Stromal cell of bone marrow (primary cell): ENCODE measurements at places on chromosomes 2 and 18.

- DNase-seq: no peak
Measured at GRCh38 chr18:59564561-59564960, 132.7 kb downstream of the CCBE1 start.

GRCh38 chr18:74529378-74529777, 4.9 kb upstream of the CNDP1 start:
- DNase-seq: no peak

- DNase-seq: no peak
Measured at GRCh38 chr2:191311627-191312026, 66.4 kb downstream of the MYO1B start.

DNA sequence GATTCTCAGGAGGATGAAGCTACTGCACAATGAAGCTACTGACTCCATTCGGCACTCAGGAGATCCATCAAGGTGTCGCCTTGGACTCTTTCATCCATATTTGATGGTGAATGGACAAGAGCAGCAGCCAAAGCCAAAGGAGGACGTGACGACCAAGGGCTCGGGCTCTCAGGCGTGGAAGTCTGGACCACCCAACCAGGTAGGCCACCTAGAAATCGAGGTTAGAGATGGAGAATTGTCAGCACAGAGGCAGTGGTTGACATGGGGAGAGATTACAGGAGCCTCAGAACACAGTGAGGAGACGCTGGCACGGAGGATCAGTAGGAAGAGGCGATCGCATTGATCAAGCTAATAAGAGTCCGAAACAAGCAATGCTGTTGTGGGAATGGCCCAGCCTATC, 240.5 kb upstream of the ID2 start:
- DNase-seq: no peak

- DNase-seq: no peak
Measured at GRCh38 chr2:82964341-82964740, 1494.7 kb downstream of the SUCLG1 start.

DNA sequence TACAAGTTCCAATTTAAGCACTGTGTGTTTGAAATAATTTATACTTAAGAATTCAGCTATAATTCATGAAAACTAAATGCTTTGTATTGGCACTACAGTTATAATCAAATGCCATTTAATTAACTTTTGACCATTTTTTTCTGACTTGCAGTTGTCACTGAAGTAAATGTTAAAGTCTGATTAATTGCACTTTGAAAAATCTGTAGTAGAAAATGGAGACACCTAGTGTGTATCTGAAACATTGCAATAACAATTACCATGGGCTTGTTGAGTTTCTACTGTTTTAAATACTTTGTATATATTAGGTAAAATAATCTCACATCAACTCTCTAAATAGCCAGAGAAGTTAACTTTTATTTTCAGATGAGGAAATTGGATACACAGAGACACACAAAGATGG, 458.6 kb upstream of the FSIP2 start:
- no peak for DNase-seq

- no peak for DNase-seq
Measured at GRCh38 chr2:239537633-239538356, 137.0 kb upstream of the HDAC4 start.

DNA sequence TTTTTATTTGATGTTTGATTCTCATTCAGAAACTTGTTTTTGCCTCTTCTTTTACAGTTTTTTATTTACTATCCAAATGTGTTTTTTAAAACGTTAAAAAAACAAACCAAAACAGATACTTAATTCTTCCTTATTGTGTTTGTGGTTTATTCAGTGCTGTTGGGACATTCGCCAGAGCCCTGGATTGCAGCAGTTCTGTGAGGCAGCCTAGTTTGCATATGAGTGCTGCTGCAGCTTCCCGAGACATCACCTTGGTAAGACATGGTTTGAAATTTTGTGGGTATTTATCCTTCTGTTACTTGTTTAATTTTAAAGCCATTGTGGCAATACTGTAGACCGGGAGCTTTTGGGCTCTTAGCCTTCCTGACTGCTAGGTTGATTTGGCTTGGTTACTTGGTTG, 91.2 kb downstream of the MTA3 start:
- DNase-seq: no peak

- DNase-seq: no peak
Measured at GRCh38 chr18:567122-567521, 13.1 kb upstream of the CETN1 start.

DNA sequence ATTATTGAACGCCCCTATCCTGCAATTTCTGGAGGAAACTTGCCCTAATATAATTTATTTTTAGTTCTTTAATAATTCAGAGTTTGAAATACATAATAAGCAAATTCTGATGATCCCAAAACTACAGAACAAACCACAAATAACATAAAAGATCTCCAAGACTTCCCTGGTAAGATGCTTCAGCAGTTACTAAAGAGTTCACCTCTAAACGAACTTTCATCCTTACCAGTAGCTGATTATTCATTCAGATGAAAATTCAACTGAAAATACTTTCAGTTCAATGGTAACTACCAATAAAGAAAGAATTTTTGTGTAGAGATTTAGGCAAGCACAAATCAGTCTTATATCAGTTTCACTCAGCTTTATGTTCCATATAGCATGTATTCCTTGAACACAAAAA, 130.1 kb upstream of the MAPRE2 start:
- DNase-seq: no peak

DNA sequence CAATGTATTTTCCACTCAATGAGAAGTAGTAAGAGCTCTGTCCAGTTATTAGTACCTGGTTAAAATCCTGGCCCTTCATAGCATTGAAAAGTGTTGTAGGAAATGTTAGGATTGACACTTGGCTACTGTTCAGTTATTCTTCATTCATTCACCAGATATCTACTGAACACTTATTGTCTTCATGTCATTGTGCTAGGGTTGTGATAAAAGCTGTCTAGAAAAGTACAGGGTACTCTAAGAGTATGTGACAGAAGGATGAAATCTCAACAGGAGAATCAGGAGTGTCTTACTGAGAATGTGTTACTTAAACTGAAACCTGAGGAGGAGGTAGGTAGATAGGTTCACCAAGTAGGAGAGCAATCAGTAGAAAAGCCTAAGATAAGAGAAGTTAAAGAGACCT, 511.8 kb upstream of the RAB12 start:
- no peak for DNase-seq
